B cell (primary cell): ENCODE measurements at places on chromosomes 2 and 18.

- DNase-seq: no peak
- H3K27me3 ChIP-seq: no peaks in the 10 kb centered on the region
- H3K27ac ChIP-seq: no peak overlapping the region
- no peaks in the 10 kb centered on the region for H3K4me1 ChIP-seq
These were observed 78.2 kb downstream of the HRH4 start for GRCh38 chr18:24538414-24539264.

DNA sequence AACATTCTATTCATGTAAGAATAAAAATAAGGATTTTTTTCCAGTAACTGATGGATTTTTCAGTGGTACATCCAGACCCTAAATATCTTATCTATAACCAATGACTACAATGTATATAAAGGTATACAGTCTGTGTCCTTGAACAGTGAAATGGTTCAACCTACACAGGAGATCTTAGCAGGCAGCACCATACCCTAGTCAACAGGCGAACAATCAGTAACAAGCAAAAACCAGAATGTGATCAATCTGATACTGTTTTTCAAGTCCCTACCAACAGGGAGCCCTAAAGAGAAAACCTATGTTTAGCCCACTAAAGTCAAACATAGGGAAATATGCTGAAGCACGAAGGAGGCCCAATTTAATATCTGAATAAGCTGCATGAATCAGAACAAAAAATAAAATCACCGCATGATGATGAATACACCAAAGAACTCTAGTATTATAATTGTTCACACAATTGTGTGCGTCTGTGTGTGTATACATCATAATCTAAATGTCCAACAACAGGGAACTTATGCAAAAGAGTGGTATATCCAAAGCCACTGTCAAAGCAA is 26.0 kb downstream of the PTPN2 start:
- H3K4me3 ChIP-seq: no peak overlapping the region
- H3K27me3 ChIP-seq: no peaks in the 10 kb centered on the region
- no peak for DNase-seq
- H3K27ac ChIP-seq: no peak overlapping the region

DNA sequence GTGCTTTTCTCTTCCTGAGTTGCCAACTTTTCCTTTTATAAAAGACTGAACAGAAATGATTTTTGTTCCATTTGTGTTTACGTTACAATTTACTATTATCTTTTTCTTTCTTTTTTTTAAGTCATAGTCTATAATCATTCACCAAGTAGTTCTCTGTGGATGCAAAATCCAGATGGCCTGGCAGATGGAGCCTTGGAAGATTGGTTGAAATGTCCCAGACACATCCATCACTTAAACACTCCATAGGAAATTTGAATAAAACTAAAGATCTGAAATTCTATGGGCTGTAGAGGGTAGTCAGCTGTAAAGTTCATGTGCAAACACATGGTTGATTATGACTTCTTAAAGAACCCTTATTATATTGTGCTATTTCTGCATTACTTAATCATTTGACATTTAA is 164.8 kb upstream of the DOCK10 start:
- no peak for DNase-seq
- no peaks in the 10 kb centered on the region for H3K27me3 ChIP-seq
- no peak overlapping the region for H3K4me3 ChIP-seq
- no peak overlapping the region for H3K27ac ChIP-seq
- H3K4me1 ChIP-seq: no peaks in the 10 kb centered on the region

- H3K4me1 ChIP-seq: no peaks in the 10 kb centered on the region
- no peak for DNase-seq
- no peak overlapping the region for H3K4me3 ChIP-seq
- no peaks in the 10 kb centered on the region for H3K36me3 ChIP-seq
- no peaks in the 10 kb centered on the region for H3K27me3 ChIP-seq
- H3K27ac ChIP-seq: no peak overlapping the region
These were observed 199.6 kb upstream of the HNMT start for GRCh38 chr2:137764646-137765045.

GRCh38 chr18:805008-805754 is 6.9 kb downstream of the YES1 start:
- H3K4me1 ChIP-seq: peaks cover 3% of the 10 kb centered on the region

DNA sequence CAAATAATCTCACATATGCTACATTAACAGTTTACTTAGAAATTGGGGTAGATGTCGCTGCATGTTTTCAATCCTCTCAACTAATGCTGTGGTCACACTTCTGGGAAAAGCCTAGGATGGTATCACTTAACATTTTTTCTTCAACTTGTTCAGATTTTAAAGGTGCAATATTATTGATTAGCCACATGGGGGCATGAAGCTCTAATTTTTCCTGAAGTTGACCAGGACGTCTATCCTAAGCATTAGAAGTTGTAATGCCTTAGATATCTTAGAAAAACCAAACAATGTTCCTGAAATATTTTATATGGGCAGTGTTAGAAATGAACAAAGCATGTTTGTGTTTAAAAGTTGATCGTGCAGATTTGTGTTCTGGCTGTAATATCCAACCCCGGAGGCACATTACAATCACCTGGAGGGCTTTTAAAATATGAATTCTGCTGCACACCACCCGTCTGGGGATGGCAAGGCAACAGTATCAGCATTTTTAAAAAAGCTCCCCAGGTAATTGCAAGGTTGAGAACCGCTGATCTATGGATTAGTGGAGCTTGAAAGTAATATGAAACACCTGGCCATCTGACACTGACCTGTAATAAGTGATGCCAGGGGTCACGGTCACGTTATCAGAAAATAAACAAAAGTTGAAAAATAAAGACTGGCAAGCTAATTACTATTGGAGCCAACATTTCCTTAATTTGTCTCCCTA is 100.5 kb upstream of the LMAN1 start:
- H3K27ac ChIP-seq: no peak overlapping the region
- no peaks in the 10 kb centered on the region for H3K4me1 ChIP-seq
- DNase-seq: peak; percentile 12
